ENCODE measurements at places on chromosomes 7 and 10.

DNA sequence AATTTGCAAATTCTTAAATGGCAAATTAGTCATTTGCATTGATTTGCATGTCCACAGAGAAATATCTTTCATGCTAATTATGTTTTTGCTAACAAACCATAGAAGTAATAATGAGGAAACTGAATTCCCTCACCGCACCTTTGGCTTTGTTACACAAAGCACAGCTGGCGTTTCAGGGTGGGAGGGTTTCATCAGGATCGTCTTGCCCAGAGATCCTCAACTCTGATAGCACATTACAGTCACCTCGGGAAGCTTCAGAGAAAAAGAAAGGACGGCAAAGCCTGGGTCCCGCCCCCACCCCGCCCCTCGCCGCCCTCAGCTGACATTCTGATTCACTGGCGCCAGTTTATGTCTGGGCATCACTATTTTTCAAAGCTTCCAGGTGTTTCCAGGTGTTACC, 119.4 kb downstream of the PTPRN2 start:
- no peak for DNase-seq

DNA sequence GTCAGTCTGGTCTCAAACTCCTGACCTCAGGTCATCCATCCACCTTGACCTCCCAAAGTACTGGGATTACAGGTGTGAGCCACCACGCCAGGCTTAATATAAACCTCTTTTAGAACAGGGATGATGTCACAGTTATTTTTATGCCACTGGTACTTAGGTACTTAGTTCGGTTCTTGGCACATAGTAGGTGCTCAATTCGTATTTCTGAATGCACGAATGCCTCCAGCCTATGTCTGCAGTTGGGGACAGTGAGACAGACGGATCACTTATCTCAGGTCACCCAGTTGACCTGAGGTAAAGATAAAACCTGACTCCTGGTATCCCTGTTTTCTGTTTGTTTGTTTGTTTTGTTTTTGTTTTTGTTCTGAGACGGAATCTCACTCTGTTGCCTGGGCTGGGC, 6.1 kb upstream of the NAT16 start:
- DNase-seq: no peak

GRCh38 chr10:30763918-30764317, 134.4 kb upstream of the LYZL2 start:
- DNase-seq: no peak

DNA sequence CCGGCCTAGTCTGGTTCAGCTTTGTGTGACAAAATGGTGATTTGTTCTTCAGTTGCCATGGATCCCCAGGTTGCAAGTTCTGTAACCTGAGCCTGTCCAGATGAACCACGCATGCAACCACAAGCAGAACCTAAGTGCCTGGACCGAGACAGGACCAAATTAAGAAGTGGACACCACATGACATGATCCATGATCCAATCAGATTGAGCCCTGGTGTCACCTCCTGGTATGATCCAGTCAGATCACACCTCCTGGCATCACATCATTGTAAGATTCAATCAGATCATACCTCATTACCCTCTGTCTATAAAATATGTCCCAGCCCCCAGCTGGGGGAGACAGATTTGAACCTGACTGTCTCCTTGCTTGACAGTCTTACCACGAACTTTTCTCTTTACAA, 70.0 kb downstream of the MALSU1 start:
- no peak for DNase-seq

DNA sequence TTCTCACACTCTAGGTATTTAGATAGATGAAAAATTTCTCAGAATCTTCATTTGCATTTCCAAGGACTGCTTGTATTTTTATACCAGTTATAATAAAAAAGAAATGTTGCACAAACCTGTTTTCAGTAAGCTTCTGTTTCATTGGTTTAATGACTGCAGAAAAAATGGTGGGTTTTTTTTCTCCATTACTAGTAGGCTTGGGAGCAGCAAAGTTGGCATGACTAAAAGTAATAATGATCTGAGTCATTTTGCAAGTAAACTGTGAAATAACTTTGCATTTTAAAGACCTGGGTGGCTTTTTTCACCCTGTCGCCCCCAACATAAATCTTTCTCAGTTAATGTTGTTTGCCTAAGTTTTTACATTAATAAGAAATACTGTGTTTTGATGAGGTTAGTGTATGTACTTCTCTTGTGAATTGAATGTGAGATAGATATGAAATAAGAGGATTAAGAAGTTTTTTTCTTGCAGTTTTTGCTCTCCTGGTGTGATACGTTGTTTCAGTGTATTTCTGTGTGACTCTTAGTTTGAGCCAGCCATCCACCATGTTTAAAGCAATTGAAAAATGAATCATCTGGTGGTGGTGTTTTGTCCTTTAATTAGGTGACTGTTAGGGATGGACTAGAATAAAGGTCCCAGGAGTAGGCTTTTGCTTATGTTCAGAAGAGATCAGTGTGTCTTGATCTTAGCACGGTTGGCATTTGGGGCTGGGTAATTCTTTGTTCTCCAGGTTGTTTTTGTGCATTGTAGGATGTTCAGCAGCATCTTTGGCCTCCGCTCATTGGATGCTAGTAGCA, 1.8 kb downstream of the GNAI1 start:
- no peak for DNase-seq

DNA sequence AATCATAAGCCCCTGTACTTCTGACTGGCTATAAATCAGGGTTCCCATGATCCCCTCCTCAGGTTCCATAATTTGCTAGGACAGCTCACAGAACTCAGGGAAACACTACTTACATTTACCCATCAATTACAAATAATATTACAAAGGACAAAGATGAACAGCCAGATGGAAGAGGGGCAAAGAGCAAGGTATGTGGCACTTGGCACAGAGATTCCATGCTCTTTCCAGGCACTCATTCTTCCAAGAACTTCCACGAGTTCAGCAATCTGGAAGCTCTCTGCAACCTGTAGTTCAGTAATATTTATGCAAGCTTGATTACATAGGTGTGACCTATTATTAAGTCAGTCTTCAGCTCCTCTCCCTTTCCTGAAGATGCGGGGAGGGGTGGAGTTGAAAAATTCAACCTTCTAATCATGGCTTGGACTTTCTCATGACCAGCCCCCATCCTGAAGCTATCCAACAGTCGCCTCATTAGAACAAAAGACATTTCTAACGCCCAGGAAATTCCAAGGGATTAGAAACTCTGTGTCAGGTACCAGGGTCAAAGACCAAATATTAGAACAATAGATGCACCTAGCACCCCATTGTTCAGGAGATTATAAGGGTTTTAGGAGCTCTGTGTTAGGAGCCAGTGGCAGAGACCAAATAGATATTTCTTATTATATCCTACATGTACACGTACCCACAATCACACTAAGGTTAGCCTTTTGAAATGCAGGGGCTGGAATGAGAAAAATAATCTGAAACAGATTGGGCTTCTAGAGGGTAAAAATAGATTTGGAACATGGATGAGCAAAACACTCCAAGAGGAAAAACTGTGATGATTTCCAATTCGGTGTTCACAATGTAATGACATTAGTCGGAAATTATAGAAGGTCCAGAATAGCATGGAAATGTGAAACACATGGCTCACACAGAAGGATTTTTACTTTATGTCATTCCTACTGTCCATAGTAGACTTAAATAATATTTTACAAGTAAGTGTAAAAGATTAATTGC, 7.0 kb downstream of the ANKMY2 start:
- no peak for DNase-seq

- DNase-seq: no peak
Measured at GRCh38 chr7:13411151-13411550, 578.3 kb downstream of the ETV1 start.

- DNase-seq: no peak
Measured at GRCh38 chr10:11823989-11824346, 812 bp downstream of the PROSER2 start.

DNA sequence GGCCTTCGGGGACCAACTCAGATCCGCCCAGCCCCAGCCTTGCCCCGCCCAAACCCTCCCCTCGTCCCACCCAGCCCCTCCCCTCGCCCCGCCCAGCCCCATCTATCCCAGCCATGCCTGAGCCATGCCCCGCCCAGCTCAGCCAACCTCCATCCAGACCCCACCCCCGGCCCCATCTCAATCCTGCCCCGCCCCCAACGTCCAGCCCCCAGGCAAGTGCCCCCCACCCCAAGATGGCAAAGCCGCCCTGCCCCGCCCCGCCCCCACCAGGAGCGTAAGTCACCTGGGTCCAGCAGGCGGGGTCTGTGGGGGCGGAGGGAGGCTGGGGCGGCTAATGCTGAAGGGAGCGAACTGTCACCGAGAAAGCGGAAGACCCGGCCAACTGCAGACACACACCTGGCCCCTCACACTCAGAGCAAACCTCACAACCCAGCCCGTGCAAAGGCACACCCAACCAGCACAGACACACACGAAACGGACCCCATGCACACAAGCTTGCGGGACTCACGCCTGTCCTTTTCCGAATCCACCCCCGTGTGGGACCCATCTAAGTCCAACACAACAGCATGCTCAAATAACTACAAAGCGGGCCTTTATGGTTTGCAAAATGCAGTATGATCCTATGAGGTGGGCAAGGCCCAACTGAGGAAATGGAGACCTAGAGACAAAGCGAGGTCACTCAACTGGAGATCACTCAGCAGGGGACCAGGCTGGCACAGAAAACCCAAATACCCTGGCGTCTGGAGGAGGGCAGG, 11.5 kb upstream of the OGA start:
- DNase-seq: no peak

DNA sequence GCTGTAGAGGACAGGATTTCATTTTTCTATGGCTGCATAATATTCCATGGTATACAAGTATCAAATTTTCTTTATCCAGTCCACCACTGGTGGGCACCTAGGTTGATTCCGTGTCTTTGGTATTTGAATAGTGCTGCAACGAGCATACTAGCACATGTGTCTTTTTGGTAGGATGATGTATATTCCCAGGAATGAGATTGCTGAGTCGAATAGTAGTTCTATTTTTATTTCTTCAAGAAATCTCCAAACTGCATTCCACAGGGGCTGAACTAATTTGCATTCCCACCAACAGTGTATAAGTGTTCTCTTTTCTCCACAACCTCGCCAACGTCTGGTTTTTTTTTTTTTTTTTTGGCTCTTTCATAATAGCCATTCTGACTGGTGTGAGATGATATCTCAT, 550.0 kb downstream of the REEP3 start:
- no peak for DNase-seq

Data from activated naive CD8-positive, alpha-beta T cell treated with anti-CD3 and anti-CD28 coated beads, Interleukin-2, amount 50 U/mL, for 16 hours (primary cell).